ENCODE measurements at places on chromosomes 3 and 15.

GRCh38 chr15:38058596-38059075 lies 124.2 kb downstream of the TMCO5A start:
- no peak for DNase-seq

DNA sequence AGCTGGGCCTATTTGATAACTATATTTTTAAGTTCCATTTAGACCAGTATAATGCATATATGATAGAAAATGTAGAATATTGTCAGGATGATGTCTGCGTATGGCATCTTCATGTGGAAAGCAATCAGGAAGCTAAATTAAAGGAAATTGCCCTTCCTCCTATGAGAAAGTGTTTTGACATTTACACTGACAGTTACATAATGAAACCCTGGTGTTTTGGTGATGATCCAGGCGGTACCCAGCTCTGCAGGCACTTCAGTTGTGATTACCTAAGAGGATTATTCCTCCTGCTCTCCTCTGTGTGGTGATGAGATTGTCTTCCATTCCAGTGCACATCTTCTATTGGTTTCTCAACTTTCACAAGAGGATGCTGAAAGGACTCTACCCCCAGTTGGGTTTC lies 126.5 kb upstream of the MITF start:
- no peak for DNase-seq

- DNase-seq = no peak
These were observed 17.8 kb downstream of the SPTBN5 start for GRCh38 chr15:41876007-41876406.

- no peak for DNase-seq
These were observed 628 bp downstream of the PRRT3 start for GRCh38 chr3:9951598-9951961.

DNA sequence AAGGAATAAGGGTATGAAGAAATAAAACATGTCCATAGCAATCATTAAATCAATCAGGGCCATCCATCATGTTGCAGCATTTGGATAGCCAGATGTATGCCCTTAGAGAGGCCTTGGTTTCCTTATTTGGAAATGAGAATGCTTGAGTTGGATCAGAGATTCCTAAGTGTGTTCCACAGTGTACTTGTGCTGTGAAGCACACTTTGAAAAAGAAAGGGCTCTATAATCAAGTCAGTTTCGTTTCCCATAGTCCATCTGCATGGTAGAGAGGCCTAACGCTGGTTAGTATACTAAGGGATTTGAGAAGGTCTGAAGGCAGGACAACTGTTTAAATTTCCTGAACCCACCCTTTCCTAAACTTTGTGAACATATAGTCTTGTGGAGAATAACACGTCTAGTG lies 30.9 kb downstream of the RBMS3 start:
- DNase-seq = no peak

- DNase-seq = peak; percentile 96
These were observed 95.1 kb upstream of the ZBED2 start for GRCh38 chr3:111690242-111690641.

GRCh38 chr3:31561891-31562290 lies 29.2 kb downstream of the STT3B start:
- DNase-seq = no peak

DNA sequence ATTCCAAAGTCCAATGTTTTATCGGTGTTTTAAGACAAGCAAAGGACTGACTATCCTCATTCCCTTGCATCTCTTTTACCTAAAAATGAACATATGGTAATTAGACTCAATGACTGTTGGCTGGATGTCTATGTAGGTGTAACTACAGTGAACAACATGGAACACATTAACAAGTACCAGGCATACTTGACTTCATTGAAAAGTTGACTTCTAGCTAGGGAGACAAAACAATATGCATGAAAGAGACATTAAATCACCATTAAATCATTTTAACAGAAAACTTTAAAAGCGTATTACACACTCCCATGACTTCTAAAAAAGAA lies 34.3 kb upstream of the ANPEP start:
- DNase-seq = no peak

- no peak for DNase-seq
These were observed 450.5 kb upstream of the PDZRN3 start for GRCh38 chr3:74075241-74075640.

- peak; percentile 75 for DNase-seq
These were observed 11.6 kb downstream of the OXTR start for GRCh38 chr3:8757551-8758518.

DNA sequence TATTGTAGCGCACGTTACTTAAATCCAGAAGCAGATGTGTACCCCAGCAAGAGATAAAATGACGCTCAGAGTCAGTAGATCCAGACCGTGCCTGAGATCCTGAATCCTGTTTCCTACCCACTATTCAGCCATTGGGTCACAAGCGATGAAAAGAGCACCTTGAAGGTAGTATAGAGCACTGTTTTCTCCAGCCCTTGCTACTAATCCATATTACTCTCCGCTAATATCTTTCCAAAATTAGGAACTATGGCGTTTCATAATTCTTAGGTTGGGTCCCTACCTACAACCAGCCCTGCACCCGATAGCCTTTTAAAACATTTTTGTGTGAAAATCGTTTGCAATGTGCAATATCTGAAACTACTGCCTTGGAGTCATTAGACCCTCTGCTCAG lies 596 bp downstream of the BTD start:
- DNase-seq = no peak

DNA sequence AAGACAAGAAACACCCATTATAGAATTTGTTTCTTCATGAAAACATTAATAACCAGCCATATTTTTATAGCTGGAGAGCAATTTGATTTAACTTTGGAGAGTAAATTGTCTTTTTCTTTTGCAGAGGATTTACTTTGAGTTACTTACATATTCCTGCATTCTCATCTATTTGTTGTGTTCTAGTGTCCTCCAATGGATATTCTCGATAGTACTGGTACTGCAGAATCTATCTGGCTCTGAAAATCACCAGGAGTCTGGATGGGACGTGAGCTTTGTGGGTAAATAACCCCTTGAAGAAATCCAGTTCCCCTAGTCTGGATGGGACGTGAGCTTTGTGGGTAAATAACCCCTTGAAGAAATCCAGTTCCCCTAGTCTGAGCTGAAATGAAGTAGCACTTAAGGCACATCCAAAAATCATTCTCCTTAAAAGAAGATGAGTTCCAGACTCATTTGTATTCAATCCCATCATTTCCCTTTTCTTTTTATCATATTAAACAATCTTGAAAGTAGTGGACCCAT lies 294.1 kb upstream of the UBE2E2 start:
- DNase-seq = no peak

GRCh38 chr3:39277893-39278615 lies 1.8 kb downstream of the CX3CR1 start:
- no peak for DNase-seq

DNA sequence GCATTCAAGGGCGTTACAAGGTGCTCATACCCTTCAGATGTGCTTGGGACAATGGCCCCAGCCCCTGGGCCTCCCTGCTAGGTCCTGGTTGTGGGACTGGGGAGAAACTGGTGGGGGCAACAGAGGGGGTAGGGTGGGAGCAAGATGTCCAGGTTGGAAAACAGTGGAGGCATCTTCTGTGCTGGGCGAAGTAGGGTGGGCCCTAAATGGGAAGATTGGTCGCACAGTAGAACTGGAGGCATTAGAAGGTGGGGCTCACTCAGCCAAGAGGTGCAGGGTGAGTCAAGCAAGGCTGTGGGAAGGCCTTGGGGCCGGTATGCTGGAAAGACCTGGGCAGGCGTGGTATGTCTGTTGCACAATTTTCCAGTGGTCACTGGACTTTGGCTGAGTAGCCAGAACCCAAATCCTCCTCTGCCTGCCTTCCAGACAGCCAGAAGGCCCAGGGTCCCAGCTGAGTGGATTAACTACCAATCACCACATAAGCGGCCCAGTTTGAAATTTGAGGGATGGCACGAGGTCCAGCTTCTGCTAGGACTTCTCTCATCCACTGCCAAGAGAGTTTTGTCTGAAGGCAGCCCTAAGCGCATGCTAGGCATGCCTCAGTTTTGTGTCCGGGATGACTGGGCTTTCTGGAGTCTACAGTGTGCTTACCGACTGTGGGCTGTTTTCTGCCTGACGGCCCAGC lies 74.5 kb downstream of the LSM3 start:
- DNase-seq = no peak

- DNase-seq = no peak
These were observed 5.5 kb downstream of the TM2D3 start for GRCh38 chr15:101646672-101647071.

DNA sequence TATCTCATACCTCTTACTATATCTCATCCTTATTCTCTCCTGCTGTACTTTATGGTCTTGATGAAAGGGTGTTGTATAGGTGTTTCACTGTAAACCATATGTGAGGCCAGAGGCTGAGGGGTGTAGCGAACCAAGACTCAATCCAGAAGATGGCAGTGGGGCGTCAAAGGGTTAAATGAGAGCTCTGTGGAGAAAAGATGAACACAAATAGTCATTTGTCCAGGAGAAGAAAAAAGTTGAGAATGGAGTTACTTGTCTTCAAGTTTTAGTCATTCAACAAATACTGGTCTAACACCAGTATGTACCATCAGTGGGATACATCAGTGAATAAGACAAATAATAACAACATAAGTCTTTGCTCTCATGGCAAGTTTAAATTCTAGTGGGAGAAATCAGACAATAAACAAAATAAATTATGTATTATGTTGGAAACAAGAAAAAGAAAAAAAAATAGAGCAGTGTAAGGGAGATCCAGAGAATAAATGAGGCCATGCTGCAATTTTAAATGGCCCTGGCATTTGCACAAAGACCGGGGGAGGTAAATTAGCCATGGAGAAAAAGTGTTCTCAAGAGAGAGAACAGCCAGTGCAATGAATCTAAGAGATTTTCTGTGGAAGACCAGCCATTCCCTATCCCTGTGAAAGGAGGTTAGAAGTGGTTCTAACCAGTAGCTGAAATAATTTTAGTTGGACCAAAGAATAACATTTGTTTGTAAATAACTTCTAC lies 77.0 kb upstream of the UMPS start:
- no peak for DNase-seq

DNA sequence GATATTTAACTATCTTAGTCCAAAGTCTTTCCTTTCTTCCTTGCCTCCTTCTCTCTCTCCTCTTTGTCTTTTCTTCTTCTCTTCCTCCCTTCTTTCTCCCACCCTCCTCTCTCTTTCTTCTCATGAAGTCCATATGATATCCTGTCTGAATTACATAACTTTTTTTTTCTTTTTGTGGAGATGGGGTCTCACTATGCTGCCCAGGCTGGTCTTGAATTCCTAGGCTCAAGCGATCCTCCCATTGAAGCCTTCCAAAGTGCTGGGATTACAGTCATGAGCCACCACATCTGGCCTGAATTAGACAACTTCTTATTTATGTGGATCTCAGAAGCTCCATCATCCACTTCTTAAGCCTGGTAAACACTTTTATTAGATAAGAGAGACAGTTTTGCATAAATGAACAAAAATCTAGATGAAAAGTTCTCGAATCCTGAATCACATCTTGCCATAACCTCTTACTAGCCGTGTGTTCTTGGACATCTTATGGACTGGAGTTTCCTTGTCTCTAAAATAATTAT lies 206.5 kb downstream of the LPP start:
- DNase-seq = no peak

DNA sequence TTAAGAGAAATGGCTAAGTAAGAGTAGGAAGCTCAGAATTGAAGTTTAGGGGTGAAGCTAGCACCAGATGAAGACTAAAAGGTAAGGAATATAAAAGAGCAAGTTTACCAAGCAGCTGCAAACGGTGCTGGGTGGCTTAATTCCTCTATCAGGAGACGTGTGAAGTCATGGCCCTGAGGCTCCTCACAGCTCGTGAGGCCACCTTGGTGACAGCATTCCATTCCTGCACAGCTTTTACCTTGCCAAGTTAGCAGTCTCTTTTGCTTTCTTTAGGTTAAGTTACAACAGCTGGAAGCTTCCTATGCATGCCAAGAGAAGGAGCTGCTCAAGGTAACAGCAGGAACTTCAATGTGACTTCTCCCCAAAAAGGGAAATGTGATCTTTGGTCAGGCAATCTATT lies 6.4 kb downstream of the TMCO5A start:
- no peak for DNase-seq

- DNase-seq = no peak
These were observed 79.5 kb downstream of the DNASE1L3 start for GRCh38 chr3:58131101-58131825.

GRCh38 chr15:92161039-92161670 lies 232.5 kb upstream of the ST8SIA2 start:
- no peak for DNase-seq

- DNase-seq = no peak
These were observed 167.6 kb upstream of the LINGO1 start for GRCh38 chr15:77800305-77800704.

- peak; percentile 57 for DNase-seq
These were observed 92.2 kb downstream of the MYLK start for GRCh38 chr3:123791898-123792297.

DNA sequence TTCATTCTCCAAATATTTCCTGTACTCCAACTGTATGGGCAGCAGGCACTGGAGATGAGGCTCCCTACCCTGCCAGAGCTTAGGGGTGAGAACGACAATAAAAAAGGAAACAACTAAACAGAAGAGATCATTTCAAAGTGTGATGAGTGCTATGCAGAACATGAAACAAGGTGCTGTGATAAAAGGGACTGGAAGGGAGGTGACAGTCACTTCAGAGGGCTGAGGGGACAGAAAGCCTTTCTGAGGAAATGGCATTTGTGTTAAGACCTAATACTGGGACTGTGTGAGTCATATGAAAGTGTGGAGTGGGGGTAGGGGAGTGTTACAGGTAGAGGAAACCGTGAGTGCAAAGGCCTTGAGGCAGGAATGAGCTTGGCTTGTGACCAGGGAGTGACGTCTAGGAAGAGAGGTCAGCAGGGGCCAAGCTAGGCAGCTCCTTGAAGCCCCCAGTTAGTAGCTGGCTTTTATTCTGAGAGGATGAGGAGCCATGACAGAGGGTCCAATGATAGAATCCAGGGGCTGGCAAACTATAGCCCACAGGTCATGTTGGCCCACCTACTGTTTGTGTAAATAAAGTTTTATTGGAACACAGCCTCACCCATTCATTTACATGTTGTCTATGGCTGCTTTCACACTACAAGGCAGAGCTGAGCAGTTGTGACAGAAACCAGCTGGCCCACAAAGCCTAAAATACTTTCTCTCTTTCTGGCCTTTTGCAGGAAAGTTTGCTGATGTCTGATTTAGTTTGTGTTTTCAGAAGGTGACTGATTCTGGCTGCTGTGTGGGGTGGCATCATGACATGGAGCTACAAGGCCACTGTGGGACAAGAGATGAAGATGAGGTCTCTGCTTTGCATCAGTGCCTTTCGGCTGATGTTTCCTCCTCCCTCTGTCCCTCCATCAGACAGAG lies 56.6 kb downstream of the LSM3 start:
- DNase-seq = no peak

DNA sequence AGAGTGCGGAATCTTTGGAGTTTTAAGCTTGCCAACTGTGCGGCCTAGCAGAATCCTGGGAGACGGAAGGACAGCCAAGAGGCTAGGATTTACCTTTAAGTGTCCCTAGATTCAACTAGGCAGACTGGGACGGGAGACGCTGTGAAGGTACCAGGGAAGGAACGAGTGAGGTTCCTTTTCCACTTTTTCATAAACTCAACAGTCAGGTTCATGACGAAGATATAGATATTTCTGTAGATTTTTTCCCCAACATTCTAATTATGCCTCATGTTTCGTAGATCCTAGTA lies 564 bp upstream of the GABPB1 start:
- DNase-seq = no peak

- DNase-seq = peak; percentile 90
These were observed 748.5 kb downstream of the ROBO1 start for GRCh38 chr3:79019137-79019923.

Data from HT1080 (cell line).